ENCODE measurements at places on chromosomes 5 and 9. TPM values are rescaled to one million over a fixed set of nuclear protein-coding genes. Genes with fewer than 3 reads are reported as not detected.

Gene PCDHGA2
- polyA plus RNA-seq = 4.1 TPM

Gene LPCAT1
- polyA plus RNA-seq = 32.9 TPM

Gene TAS2R1
- polyA plus RNA-seq = not detected

Gene FBP2
- polyA plus RNA-seq = 0.56 TPM

Gene NTRK2
- polyA plus RNA-seq = 7.7 TPM

Gene WNK2
- 9.3 TPM for polyA plus RNA-seq

Gene WDR38
- not detected for polyA plus RNA-seq

Gene PCAT7
- polyA plus RNA-seq = 0.06 TPM

Gene SLC35D2
- 19.8 TPM for polyA plus RNA-seq

Gene CDH9
- polyA plus RNA-seq = not detected

Gene LHX6
- polyA plus RNA-seq = 6.8 TPM

Gene N4BP3
- 2.4 TPM for polyA plus RNA-seq

Gene ADGRD2
- not detected for polyA plus RNA-seq

Gene USP20
- polyA plus RNA-seq = 38.7 TPM

Gene SEPTIN8
- 28.3 TPM for polyA plus RNA-seq

Gene PPP1R2B
- 0.09 TPM for polyA plus RNA-seq

Gene PPP2R2B
- polyA plus RNA-seq = 9.8 TPM

Gene C6
- 1.4 TPM for polyA plus RNA-seq

Gene OMD
- polyA plus RNA-seq = 15.3 TPM

Gene BICD2
- 30.4 TPM for polyA plus RNA-seq

Gene S1PR3
- polyA plus RNA-seq = 47.4 TPM

Gene PPP3R2
- not detected for polyA plus RNA-seq

Gene MAMDC4
- 3.8 TPM for polyA plus RNA-seq

Gene GABRG2
- polyA plus RNA-seq = 0.09 TPM

Gene TOR4A
- 8.1 TPM for polyA plus RNA-seq

Gene HAPLN1
- polyA plus RNA-seq = 0.37 TPM

Gene EDIL3
- 19.2 TPM for polyA plus RNA-seq

Gene TTC1
- polyA plus RNA-seq = 44.0 TPM

Gene PPIP5K2
- 13.8 TPM for polyA plus RNA-seq

Gene PCDHB6
- 1.1 TPM for polyA plus RNA-seq

Gene TLR4
- polyA plus RNA-seq = 5.6 TPM

Gene CXXC5
- 28.2 TPM for polyA plus RNA-seq

Gene ZDHHC11
- polyA plus RNA-seq = 5.9 TPM

Gene GLDC
- polyA plus RNA-seq = 2.9 TPM

Gene RMRP
- polyA plus RNA-seq = not detected

Gene PDZD2
- polyA plus RNA-seq = 4.5 TPM

Gene SLC25A25
- polyA plus RNA-seq = 23.1 TPM

Gene FAM81B
- polyA plus RNA-seq = not detected

Gene MARVELD2
- 1.4 TPM for polyA plus RNA-seq

Gene COL15A1
- polyA plus RNA-seq = 42.0 TPM

Gene SH3TC2
- polyA plus RNA-seq = 0.99 TPM

Gene SLC6A3
- polyA plus RNA-seq = 0.77 TPM

Gene PCDH1
- 22.5 TPM for polyA plus RNA-seq

Gene CLTB
- polyA plus RNA-seq = 146 TPM

Gene ARHGEF37
- polyA plus RNA-seq = 14.2 TPM

Data from urinary bladder (tissue), 4 donors.